ENCODE measurements at places on chromosomes 7 and 10.

- no peak for DNase-seq
Observed at GRCh38 chr10:131079314-131079713, 232.2 kb downstream of the TCERG1L start.

DNA sequence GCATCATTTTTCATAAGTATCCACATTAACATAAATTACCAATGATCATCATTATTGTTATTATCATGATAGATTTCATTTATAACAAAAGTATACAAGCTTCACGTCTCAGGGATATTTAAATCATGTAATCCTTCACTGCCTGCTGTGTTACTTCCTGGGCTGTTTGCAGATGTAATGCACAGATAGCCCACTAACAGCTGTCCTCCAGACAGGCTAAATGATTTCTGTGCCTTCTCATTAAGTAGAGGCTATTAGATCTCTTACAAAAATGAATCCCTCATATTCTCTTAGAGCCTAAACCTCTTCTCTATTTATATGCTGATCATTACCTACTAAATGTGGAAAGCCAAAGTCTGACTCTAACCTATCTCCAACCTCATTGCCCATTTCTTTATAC lies 9.3 kb downstream of the PCLO start:
- DNase-seq: no peak

- DNase-seq: no peak
Observed at GRCh38 chr7:145696071-145696470, 420.5 kb upstream of the CNTNAP2 start.

DNA sequence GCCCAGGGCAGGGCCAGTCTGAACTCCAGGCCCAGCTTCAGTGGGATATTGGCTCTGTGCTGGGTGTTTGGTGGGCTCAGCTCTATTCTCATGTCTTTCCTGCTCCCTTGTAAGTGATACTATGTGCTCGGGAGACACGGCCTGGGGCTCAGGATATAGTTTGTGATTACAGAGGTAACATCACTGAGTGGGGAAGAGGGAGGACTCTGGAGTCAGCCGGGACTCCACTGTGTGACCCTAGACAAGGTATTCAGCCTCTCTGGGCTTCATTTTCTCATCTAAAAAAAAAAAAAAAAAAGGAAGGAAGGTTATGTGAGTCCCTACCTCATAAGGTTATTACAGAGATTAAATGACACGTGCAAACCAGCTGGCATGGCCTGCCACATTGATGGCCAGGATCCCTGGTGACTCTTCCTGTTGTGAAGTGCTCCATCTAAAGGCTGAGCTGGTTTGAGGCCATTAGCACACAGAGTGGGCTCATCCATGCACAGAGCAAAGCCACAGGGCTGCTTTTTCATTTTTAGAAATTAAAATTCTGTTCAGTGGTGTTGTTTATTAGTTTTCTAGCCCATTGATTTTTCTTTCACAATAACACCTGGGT lies 15.7 kb downstream of the SLC13A4 start:
- DNase-seq: no peak

- no peak for DNase-seq
Observed at GRCh38 chr7:25996006-25996408, 156.0 kb upstream of the NFE2L3 start.

GRCh38 chr10:12943425-12943824 lies 58.1 kb downstream of the CCDC3 start:
- DNase-seq: no peak

GRCh38 chr7:133552079-133552478 lies 299.2 kb downstream of the EXOC4 start:
- DNase-seq: no peak

- DNase-seq: no peak
Observed at GRCh38 chr10:13404791-13405190, 56.7 kb upstream of the SEPHS1 start.

DNA sequence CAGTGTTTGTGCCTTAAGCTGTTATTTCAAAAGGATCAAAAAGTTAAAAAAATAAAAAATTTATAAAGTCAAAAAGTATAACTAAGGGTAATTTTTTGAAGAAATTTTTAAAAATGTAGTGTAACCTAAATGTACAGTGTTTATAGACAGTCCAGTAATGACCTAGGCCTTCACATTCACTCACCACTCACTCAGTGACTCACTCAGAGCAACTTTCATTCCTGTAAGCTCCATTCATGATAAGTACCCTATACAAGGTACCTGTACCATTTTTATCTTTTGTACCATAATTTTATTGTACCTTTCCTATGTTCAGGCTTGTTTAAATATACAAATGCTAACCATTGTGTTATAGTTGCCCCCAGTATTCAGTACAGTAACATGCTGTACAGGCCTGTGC lies 21.5 kb downstream of the DNAJC9 start:
- no peak for DNase-seq

DNA sequence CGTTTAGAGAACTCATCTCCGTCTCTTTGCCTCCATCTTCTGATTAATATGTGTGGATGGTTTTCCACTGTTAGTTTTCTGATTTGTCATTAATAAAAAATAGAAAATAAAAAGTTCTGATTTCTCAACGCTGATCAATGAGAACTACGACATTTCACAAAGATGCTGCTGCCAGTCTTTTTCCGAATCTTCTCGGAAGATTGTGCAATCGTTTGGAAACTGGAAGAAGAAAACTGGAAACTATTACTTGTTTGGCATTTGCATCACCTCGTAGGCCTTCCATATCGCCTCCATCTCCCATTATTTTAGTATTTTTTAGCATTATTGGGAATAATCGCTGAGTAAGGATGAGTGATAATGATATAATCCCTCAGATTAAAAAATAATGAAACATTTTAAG lies 123.2 kb upstream of the KLF6 start:
- DNase-seq: no peak

GRCh38 chr10:117926491-117926890 lies 120.2 kb downstream of the RAB11FIP2 start:
- DNase-seq: no peak

GRCh38 chr10:130236711-130237110 lies 100.5 kb downstream of the GLRX3 start:
- no peak for DNase-seq
